CD4-positive, alpha-beta T cell treated with Interleukin-6 at 100 ng/mL for 8 hours (primary cell): ENCODE measurements at places on chromosomes 5 and 9.

DNA sequence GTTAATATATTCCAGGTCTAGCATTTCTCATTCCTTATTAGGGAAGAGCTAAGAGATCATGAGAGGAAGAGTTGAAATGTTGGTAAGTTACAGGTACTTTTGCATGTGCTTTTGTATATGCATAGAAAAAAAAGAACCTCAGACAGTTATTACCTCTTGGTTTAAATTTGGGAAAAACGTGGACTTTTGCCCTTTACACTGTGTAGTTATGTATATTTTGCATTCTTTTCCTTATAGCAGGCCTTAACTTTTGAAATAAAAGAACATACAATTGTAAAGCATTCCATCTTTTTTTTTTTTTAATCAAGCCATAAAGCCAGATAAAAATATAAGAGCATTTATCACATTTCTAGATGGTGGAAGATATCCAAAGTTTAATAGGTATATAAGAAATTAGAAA is 61.4 kb downstream of the RIC1 start:
- no peak for DNase-seq

DNA sequence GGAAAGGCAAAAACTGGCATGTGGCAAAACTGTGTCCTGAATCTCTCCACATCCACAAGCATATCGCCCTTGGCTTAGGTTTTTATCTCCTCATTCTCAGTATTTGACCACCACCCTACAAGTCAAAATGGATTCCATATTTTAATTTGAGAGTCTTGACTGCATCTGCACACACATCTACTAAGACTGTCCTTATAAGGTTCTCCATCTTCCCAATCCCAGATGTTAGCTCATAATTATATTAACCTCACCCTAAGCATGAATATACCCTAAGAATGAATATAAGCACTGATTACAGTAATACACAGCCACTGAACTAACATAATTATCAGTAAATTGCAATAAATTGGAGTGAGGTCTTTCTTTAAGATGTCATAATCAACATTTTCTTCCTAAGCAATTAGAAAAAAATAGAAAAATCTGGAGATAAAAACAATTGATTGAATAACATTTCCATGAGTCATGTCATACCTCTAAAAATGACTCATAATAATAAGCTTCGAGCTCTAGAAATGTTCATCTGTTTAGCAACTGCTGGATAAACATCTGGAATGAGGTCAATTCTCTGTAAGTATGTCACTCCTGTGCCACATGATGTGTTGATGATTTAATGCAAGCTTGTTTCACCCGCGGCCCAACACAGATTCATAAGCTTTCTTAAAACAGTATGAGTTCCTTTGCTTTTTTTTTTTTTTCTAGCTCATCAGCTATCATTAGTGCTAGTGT is 39.9 kb upstream of the PAM start:
- no peak for DNase-seq

- no peak for DNase-seq
Measured at GRCh38 chr9:34399729-34400128, 23.0 kb upstream of the MYORG start.

DNA sequence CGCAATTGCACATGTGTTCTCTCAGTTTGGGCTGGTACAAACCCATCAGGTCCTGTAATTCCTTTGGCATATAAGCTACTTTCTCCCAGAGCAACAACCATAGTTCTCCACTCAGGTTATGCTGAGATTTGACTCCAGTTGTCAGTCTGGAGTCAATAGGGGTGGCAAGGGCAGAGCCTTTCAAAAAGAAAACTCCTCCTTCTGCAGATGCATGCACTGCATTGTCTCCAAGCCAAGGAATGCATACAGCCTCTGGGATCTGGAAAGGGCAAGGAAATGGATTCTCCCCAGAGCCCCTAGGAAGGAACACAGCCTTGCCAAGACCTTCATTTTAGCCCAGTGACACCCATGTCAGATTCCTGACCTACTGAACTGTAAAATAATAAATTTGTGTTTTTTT is 31.0 kb upstream of the GZMA start:
- no peak for DNase-seq
